IMR-90 (cell line): ENCODE measurements at places on chromosomes 11 and 22. TPM values are rescaled to one million over a fixed set of nuclear protein-coding genes. Genes with fewer than 3 reads are reported as not detected.

GRCh38 chr22:29780748-29781676, 13.8 kb downstream of the UQCR10 start:
- DNase-seq: peak; percentile 85
- H3K4me3 ChIP-seq: no peak overlapping the region
- H3K36me3 ChIP-seq: no peaks in the 10 kb centered on the region
- peak overlapping the region; percentile 90 for H3K27ac ChIP-seq
- H3K4me1 ChIP-seq: peaks cover 31% of the 10 kb centered on the region

DNA sequence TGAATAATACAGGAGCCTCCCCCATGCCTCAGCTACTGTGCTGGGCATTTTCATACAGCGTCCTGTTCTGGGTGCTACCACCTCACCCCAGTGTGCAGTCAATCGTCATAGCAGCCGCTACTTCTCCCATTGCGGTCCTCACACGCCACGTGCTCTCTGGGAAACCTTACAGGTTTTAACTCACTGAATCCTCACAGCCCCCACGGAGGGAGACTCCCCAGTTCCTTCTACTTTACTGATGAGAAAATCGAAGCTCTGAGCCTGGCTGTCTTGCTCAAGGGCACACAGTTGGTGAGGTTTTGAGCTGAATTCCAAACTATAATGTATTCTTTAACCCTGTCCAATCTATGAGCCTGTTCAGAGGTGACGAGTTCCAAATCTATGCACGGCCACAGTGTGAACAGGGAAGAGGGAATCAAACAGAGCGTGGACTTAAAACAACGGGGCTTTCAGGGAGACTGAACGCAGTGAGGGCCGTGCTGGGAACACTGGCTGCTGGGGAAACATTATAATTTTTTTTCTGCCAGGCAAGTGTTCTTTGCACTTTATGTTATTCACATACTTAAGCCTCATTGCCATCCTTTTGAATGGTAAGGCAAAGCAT, 421.5 kb downstream of the BRD1 start:
- no peak overlapping the region for H3K4me3 ChIP-seq
- H3K27ac ChIP-seq: no peak overlapping the region
- no peak for DNase-seq
- H3K4me1 ChIP-seq: no peaks in the 10 kb centered on the region
- no peaks in the 10 kb centered on the region for H3K36me3 ChIP-seq
- no peaks in the 10 kb centered on the region for H3K27me3 ChIP-seq

DNA sequence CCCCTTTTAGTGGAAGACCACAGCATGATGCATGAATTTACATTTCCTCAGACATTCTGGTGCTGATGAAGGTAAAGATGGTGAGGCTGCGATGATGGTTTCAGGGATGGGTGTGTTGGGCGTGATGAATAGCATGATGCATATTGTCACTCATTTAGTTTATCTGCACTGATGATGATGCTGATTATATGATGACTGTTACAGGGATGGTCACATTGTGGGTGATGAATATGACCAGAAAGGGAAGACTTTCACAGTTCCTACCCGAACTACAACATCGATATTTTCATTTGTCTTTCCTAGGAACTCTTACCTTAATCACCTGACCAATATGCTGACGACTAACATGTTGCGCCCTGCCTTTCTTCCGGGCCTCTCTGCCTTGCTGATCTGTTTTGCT, 47.4 kb upstream of the EHF start:
- no peaks in the 10 kb centered on the region for H3K4me1 ChIP-seq
- H3K36me3 ChIP-seq: no peaks in the 10 kb centered on the region
- H3K27ac ChIP-seq: no peak overlapping the region
- peaks cover 36% of the 10 kb centered on the region for H3K27me3 ChIP-seq

DNA sequence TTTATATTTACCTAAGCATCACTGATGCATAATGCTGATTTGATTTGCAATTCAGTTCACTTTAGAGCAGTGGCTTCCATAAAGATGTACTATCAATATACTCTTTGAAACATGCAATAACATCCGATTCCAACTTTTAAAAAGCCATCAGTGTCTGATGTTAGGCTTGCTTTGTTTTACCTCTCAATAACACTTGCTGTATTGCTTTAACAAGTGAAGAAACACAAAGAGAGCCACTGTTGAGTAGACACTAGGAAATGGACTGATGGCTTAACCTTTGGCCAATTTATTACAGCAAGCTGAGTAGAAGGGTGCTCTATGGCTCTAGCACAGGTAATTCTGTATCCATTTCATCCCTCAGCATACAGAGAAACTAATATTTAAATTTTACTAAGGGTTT, 122.1 kb downstream of the FCHSD2 start:
- no peaks in the 10 kb centered on the region for H3K36me3 ChIP-seq
- no peak overlapping the region for H3K27ac ChIP-seq
- no peak overlapping the region for H3K4me3 ChIP-seq
- no peaks in the 10 kb centered on the region for H3K27me3 ChIP-seq

- peaks cover 7% of the 10 kb centered on the region for H3K4me1 ChIP-seq
- H3K36me3 ChIP-seq: no peaks in the 10 kb centered on the region
- no peaks in the 10 kb centered on the region for H3K27me3 ChIP-seq
Measured at GRCh38 chr11:128052912-128053641, 534.3 kb downstream of the ETS1 start.

GRCh38 chr11:34379539-34379938, 21.7 kb upstream of the ABTB2 start:
- H3K4me1 ChIP-seq: peaks cover 3% of the 10 kb centered on the region; the same call in 1 of the 2 replicates
- H3K27ac ChIP-seq: no peak overlapping the region
- H3K36me3 ChIP-seq: no peaks in the 10 kb centered on the region
- no peak for DNase-seq
- H3K27me3 ChIP-seq: 0 out of 2 replicates have a peak, but pooled peaks cover 4% of the 10 kb centered on the region
- H3K4me3 ChIP-seq: no peak overlapping the region

- no peaks in the 10 kb centered on the region for H3K4me1 ChIP-seq
- peaks cover 6% of the 10 kb centered on the region for H3K36me3 ChIP-seq
- DNase-seq: no peak
- no peak overlapping the region for H3K27ac ChIP-seq
Measured at GRCh38 chr22:17114173-17114897, 6.8 kb downstream of the TMEM121B start.

- no peak for DNase-seq
- no peaks in the 10 kb centered on the region for H3K36me3 ChIP-seq
- no peak overlapping the region for H3K27ac ChIP-seq
- H3K4me3 ChIP-seq: no peak overlapping the region
Measured at GRCh38 chr11:124724979-124725718, 14.6 kb upstream of the NRGN start.

Gene SESN3
- 7.7 and 10.0 TPM in 2 replicates for total RNA-seq

Gene POU2AF1
- total RNA-seq: not detected in 2 replicates

Gene BLID
- 25.8 and 30.8 TPM in 2 replicates for total RNA-seq
